ENCODE measurements at places on chromosomes 7 and 10.

DNA sequence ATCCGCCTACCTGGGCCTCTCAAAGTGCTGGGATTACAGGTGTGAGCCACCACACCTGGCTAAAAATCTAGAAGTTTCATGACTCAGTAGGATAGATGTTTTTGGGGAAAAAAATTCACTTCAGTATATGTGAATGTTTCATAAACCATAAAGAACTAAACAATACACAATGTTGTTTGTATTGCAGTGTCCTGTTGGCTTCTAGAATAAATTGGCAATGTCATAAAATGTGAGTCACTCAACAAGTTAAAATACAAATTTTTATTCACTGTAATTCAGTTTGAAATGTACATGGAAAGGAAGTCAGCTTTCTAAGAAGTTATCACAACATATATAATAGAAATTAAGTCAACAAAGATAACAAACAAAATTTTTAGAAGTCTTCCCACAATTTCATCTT is 16.5 kb downstream of the MRLN start:
- DNase-seq: no peak

GRCh38 chr7:105935250-105935649 is 27.8 kb upstream of the CDHR3 start:
- DNase-seq: no peak

DNA sequence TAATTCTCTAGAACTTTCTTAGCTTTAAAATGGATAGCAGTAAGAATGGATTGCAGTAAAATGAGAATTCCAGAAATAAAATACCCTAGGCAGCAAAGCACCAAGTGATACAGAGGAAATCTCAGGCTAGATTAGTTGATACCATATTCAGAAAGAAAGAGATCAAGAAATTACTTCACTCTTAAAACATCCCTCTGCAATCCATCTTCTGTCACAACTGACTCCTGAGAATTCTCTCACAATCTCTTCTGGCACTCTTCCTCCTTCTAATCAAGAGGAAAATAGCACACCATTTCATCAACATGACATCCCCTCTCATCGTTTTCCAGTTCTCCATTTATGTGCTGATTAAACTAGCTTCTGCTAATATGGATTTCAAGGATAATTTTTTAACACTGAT is 42.2 kb upstream of the LAMB1 start:
- DNase-seq: no peak

GRCh38 chr10:61600399-61600798 is 62.3 kb upstream of the CABCOCO1 start:
- no peak for DNase-seq

GRCh38 chr7:8436965-8437364 is 3.6 kb downstream of the NXPH1 start:
- DNase-seq: peak; percentile 11

GRCh38 chr10:11107948-11108347 is 90.3 kb downstream of the CELF2 start:
- DNase-seq: no peak

GRCh38 chr10:24208661-24209431 is at the start of gene KIAA1217:
KIAA1217 (plus strand) TSS chr10:24209138; CDS start chr10:24209194, 56 bp downstream.
- no peak for DNase-seq

Measured in stimulated activated naive CD4-positive, alpha-beta T cell treated with Interleukin-2 at 50 U/mL for 16 hours (primary cell).